Left colon (tissue), 2 donors: ENCODE measurements at places on chromosomes 3 and 15. TPM values are rescaled to one million over a fixed set of nuclear protein-coding genes. Genes with fewer than 3 reads are reported as not detected.

MRAS gene
- total RNA-seq = 3.9 TPM

SAMD7 gene
- total RNA-seq = not detected

GXYLT2 gene
- total RNA-seq = 3.3 TPM

LSAMP gene
- 0.89 TPM for total RNA-seq

SLC49A4 gene
- total RNA-seq = 21.7 TPM

- no peak for DNase-seq
Measured at GRCh38 chr3:123765475-123766128, 118.5 kb downstream of the MYLK start.

- no peak for DNase-seq
Measured at GRCh38 chr3:150828261-150828660, 65.3 kb upstream of the SIAH2 start.

GRCh38 chr3:178440043-178440442 lies 96.2 kb upstream of the KCNMB2 start:
- DNase-seq = no peak

DNA sequence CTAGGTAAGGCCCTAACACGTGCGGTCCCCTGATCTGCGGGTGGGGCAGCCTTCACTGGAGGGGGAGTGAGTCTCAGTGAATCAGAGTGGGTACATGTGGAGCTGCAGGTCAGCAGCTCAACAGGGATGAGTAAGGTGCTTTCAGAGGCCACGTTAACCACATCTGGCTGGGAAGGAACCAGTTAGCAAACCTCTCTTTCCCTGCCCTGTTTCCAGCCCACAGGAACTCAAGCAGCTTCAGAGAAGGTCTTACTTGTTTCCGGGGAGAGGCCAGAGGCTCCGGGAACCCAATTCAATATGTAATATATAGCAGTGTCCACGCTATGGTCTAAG lies 175.3 kb downstream of the XXYLT1 start:
- DNase-seq = no peak

- no peak for DNase-seq
Measured at GRCh38 chr3:172173316-172174254, 134.2 kb downstream of the FNDC3B start.

DNA sequence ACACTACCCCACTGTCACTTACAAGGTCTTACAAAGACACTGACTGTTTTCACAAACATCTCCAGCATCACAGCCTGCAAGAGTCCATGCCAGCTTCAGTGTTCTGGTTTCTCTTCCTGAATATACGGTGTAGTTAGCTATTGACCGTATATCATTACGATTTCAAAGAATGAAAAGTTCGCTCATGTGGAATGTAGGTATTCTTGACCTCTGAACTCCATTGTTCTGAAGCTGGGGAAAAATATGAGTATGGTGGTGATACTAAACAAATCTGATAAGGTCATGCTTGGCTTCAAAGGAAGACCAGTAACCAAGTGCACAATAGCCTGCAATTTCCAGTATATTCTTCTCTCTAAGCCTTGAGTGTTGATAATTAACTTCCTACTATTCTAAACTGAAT lies 315.7 kb upstream of the WNT5A start:
- DNase-seq = no peak

- DNase-seq = no peak
Measured at GRCh38 chr3:14093831-14094230, 30.8 kb downstream of the CHCHD4 start.

GRCh38 chr15:88635318-88635717 lies 3.5 kb upstream of the ISG20 start:
- no peak for DNase-seq

GRCh38 chr3:103968131-103968530 lies 1398.6 kb upstream of the ALCAM start:
- DNase-seq = no peak

DNA sequence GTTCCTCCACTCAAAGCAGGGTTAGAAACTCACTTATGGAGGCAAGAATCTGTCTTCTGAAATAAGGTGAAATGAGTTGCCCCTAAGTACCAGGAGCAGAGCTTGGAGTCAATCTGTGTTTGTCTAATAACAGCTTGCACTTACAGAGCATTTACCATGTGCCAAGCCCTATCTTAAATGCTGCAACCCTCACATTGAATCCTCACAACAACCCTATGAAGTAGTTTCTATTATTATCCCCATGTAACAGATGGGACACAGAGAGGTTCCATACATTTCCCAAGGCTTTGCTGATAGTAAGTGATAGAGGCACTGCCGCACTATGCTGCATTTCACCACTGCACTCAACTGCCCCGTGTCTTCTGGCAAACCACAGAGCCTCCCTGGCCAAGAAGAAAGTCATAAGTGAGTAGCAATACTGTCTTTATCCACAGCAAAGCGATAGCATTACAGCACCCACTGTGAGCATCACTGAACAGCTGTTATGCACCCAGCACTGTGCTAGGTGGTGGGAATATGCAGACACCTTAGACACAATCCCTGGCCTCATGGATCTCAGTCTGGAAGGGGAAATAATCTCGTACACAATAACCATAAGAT lies 141.5 kb downstream of the SSR3 start:
- DNase-seq = no peak

DNA sequence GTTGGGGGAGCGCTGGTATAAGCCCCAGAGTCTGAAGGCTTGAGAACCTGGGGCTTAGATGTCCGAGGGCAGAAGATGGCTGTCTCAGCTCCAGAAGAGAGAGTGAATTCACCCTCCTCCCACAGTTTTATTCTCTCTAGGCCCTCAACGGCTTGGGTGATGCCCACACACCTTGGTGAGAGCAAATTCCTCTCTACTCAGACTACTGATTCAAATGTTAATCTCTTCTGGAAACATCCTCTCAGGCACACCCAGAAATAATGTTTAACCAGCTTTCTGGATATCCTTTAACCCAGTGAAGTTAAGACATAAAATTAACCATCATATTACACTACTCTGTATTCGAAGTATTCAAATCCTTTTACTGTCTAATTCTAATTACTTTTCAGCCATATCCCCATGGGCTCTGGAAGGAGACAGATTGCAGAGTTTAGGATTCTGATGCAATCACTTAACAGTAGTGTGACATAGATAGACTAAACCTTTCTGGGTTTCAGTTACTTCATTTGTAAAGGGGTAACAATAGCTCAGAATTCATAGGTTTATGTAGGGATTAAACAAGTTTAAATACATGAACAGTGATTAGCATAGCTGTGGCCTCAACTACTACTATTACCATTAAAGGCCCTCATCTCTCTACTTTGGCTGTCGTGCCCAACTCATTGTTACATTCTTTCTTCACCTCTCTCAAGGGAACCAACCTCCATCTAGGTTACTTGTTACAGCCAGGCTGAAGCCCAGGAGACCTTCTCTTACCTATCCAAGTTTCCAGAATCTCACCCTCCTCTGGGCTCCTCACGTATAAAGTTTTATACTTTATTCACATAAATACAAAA lies 25.7 kb upstream of the ANO10 start:
- no peak for DNase-seq

GRCh38 chr3:39291903-39292329 lies 12.1 kb upstream of the CX3CR1 start:
- DNase-seq = peak; percentile 77
